A375 (cell line): ENCODE measurements at places on chromosomes 6 and 20. TPM values are rescaled to one million over a fixed set of nuclear protein-coding genes. Genes with fewer than 3 reads are reported as not detected.

The C20orf202 gene
- total RNA-seq: not detected in 2 replicates

The TNNC2 gene
- total RNA-seq: 1.7 TPM in 1 of 2 replicates, not detected in the other

The MMP24 gene
- 0.11 and 0.13 TPM in 2 replicates for total RNA-seq

The MLN gene
- not detected in 2 replicates for total RNA-seq

The STMND1 gene
- not detected in 2 replicates for total RNA-seq

The MATN4 gene
- 1.1 and 1.9 TPM in 2 replicates for total RNA-seq

The MUCL3 gene
- total RNA-seq: not detected in 2 replicates

The ZSCAN31 gene
- total RNA-seq: 2.0 and 2.1 TPM in 2 replicates

The IFT52 gene
- 25.5 and 34.8 TPM in 2 replicates for total RNA-seq

The TSPO2 gene
- not detected in 2 replicates for total RNA-seq

The MYL9 gene
- 3.1 and 3.2 TPM in 2 replicates for total RNA-seq

The KIF13A gene
- total RNA-seq: 12.6 and 12.7 TPM in 2 replicates

The SLC22A1 gene
- 0.05 TPM in 1 of 2 replicates, not detected in the other for total RNA-seq

The BPIFA3 gene
- total RNA-seq: not detected in 2 replicates

The BPIFB1 gene
- total RNA-seq: 0.24 and 0.30 TPM in 2 replicates
